ENCODE measurements at places on chromosomes 1 and 21.

- no peak for ATAC-seq
Measured at GRCh38 chr1:67847466-67847865, 14.2 kb upstream of the GNG12 start.

GRCh38 chr1:24991697-24992096 is 61.6 kb upstream of the RUNX3 start:
- peak; percentile 93 for ATAC-seq

GRCh38 chr1:234533034-234533891 is 54.3 kb upstream of the TARBP1 start:
- peak; percentile 55 for ATAC-seq

DNA sequence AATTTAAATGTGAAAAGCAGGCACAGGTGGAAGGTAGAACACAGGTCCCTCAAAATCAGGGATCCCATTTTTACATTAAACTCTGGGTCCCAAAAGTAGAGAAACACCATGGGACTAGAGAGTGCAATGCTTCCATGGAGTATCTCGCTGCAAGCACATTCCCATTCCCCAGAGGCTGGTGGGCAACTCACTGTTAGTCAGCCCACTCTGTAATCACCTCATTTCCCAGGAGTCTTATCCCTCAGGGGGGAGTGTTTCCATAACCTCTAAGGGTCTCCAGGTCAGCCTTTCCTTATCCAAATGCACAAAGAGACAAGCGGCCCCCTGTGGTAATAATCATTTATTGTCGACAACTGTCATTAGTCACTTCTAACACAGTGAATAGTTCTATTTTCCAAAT is 490.1 kb upstream of the LRRC7 start:
- no peak for ATAC-seq

GRCh38 chr1:1784933-1785332 is 6.7 kb upstream of the NADK start:
- no peak for ATAC-seq

DNA sequence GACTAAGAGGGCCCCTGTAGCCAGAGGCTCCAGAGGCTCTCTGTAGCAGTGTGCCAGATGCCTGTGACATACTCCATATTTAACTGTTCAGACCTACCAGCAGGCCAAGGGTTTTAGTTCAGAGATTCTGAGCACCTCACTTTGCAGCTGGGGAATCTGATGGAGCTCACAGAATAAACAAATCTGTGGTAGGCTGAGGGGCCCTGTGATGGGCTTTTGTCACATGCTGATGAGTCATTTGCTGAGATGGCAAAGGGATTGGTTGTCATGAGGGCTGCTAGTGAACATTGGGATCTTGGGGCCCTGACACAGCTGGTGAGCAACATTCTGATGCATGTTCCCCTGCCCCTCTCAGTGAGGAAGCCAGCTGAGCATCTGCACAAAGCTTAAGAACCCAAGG is 482.2 kb downstream of the CAMTA1 start:
- ATAC-seq: no peak

DNA sequence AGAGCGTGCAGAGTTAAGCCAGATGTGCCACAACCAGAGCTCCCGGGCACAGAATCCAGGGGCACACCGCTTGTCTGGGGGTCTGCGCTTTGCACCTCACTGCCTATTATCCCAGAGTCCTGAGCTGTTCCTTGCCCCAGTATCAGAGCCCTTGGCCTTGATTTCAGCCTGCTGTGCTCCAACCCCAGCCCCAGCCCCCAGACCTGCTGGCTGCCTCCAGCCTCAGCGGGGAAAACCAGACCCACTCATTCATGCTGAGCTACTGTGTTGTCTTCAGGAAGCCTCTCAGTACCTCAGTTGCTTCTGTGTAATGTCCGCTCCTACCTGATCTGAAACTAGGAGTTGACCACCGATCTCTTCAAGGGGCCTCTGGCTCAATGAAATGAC is 1.1 kb downstream of the IKBKE start:
- peak; percentile 41 for ATAC-seq

DNA sequence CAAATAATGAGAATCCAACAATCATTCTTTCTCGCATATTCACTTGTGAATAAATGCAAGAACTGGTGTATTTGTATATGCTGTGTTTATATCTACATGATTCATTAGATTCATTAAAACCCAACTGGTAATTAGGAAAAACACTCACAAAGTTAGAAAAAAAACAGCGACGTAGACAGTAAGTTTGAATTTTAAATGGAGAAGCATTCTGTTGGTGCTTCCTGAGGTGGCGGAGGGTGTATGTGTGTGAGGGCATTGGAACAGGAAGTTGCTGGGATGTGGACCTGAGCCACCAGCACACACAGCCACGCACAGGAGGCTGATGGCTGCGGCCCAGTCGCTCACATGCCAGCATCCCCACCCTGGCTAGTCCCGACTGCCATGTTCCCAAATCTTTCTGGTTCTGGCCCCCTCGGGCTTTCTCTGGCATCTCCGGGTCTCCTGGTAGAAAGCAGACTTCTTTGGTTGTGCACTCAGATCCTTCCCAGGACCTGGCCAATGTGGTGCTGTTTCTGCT is 121.6 kb upstream of the IRF2BP2 start:
- peak; percentile 49 for ATAC-seq

DNA sequence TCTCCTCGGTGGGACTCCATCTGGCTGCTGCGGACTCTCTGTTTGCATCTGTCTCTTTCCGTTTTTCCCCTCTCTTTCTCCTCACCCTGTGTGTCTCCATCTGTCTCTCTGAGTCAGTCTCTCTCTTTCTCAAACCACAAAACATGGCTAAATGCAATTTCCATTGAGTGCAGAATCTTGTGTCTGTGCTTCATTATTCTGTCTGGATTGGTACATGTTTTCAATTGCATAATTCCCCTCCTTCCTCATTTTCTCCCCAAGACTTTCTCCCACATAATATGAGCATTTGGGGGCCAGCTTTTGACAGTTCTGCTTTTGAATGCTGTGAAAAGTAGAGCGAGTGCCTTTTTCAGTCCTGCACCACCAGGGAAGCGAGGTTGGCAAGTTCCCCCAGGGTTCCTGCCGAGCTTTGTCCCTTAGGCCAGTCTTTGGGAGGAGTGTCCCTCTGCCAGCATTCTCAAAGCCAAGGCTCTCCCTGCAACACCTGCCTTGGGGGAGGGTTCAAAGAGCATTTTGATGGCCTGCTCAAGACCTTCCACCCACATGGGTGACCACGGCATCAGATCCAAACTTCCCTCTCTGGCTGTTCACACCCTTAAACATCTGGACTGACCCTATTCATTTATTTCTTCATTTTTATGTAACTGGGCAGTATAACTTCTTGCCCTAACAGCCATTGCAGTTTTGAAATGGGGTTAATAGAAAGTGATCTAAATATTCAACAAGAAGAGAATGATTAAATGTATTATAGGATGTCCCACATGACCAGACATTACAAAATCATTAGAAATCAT is 32.8 kb upstream of the SCMH1 start:
- ATAC-seq: no peak

- no peak for ATAC-seq
Measured at GRCh38 chr1:18644446-18644845, 13.8 kb downstream of the PAX7 start.

DNA sequence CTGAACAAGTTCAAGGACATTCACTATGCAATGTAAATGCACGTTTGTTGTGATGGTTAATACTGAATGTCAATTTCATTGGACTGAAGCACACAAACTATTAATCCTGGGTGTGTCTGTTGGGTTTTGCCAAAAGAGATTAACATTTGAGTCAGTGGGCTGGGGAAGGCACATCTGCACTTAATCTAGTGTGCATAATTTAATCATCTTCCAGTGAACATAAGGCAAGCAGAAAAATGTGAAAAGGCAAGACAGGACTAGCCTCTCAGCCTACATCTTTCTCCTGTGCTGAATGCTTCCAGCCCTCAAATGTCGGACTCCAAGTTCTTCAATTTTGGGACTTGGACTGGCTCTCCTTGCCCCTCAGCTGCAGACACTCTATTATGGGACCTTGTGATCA is 40.1 kb downstream of the PRPF38A start:
- ATAC-seq: no peak

- ATAC-seq: no peak
Measured at GRCh38 chr1:245495681-245496080, 340.9 kb downstream of the KIF26B start.

GRCh38 chr21:33198346-33199099 is 31.2 kb upstream of the IFNAR2 start:
- no peak for ATAC-seq

- ATAC-seq: no peak
Measured at GRCh38 chr21:37800057-37800455, 116.2 kb downstream of the KCNJ6 start.

DNA sequence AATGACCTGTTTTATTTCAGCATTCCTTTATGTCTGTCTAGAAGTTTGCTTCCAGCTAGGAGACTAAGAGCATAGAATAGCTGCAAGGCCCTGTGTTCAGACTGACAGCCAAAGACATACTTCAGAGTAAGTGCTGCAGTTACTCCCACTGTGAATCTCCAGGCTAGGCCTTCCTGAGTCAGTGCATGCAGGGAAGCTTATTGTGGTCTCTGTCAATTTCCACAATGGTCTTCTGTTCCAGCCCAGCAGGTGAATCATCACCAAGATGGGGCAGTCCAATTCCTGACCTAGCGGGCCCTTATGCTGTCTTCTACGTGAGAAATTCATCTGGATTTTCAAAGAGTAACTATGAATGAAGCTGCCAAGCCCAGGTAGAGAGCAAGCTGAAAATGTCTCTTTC is 146.3 kb upstream of the C8B start:
- no peak for ATAC-seq

DNA sequence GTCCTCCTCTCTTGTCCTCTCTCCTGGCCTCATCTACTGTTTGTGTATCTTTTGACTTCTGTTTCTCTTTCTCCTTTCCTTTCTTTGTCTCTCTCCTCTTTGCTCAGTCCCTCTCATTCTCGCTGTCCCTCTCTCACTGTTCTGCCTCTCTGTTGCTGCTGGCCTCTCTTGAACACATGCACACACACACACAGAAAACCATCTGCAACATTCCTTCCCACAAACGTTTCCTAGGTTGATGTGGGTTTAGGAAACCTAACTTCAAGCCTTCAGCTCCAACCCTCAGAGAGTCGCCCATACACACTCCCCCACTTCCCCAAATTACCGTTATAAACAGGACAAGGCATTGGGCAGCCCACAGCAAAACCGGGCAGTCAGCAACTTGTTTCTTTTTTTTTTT is 10.9 kb upstream of the SSBP3 start:
- no peak for ATAC-seq

- peak; percentile 11 for ATAC-seq
Measured at GRCh38 chr1:225426395-225427234, 1.2 kb downstream of the LBR start.

DNA sequence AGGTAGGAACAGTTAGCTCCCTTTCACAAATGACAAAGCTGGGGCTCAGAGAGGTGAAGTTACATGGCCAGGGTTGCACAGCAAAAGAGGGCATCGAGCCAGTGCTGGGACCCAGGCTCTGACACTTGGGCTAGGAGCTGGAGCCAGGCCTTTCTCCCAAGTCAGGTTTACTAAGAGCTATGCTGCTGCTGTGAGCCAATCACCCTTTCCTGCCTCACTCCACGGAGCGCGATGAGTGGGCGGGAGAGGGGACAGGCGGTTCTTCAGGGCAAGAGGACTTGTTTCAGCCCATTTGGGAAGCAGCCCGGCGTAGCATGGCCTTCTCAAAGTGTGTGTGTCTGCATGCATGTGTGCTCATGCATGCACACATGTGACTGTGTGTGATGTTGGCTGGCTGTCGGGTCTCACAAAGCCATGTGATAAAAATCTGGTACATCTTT is 10.6 kb downstream of the ID3 start:
- ATAC-seq: no peak

- no peak for ATAC-seq
Measured at GRCh38 chr1:214587165-214587564, 15.8 kb upstream of the CENPF start.

DNA sequence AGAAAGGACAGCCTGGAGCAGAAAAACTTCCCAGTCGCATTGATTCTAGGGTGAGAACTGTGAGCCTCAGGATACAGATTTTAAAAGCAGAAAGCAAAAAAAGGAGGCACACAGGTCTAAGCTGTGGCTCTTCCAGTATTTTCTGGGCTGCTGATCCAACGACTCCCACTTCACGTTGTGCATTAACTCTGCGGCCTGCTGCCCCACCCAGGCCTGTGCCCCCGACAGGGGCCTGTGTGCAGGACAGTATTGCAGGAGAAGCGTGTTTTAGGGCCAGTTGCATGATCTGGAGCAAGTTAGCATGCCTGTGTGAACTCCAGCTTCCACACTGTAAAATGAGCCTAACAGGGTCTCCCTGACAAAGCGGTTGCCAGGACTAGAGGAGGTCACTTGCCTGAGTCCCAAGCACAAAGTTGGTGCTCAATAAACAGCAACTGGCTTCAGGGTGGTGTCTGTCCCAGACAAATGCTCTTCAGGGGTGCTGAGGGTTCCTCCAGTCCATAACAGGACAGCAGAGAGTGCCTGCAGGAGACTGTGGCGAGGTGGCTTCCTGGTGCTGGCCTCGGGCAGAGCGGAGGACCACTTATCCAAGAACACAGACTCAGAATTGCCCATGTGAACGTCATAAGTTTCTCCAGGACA is 66.8 kb upstream of the RAB4A start:
- ATAC-seq: no peak

Data from activated T-helper 17 cell treated with anti-CD3 and anti-CD28 coated beads, Interleukin-2, amount 50 U/mL, for 72 hours (primary cell).